ENCODE measurements at places on chromosomes 5 and 9.

DNA sequence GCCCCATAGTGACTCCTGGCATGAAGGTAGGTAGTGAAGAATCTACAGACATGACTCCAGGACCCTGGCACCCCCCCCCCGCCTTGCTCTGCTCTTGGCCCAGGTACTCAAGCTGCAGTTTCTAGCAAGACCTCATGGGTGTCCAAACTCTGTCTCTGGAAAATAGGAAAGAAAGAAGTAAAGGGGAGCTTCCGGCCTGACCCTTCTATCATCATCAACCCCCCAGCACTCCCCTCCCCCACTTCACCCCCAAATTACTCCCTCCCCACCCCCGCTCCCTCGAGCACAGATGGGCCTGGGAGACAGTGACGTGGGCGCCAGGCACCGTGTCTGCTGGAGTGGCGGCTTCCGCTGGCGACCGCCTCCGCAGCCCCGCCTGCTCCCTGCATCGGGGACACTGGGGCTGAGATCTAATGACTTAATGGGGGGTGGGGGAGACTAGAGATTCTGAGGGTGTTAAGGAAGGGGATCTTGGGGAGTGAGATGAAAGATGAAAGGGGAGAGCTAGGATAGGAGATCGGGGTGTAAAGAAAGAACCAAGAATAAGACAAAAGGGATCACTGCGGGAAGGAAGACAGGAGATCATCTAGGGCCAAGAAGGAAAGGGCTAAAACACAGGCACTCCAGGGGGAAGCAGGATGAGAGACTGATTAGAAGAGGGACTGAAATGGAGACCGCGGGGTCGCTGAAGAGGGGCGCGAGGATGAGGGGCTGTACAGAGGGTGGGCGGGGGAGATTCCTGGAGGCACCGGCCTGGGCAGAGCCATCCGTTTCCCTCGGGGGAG is 1.1 kb upstream of the DNAJB5 start:
- no peak for DNase-seq

DNA sequence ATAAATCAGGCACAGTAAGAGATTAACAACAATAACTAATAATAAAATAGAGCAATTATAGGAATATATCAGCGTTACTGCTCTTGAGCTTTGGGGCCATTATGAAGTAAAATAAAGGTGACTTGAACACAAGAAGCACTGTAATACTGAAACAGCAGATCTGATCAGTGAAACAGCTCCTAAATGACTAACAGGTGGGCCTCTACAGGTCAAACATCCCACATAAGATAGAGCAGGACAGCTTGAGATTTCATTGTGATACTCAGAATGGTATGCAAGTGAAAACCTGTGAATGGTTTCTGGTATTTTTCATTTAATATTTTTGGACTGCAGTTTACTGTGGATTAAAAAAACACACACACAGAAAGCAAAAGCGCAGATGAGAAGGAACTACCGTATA is 24.0 kb upstream of the MAP3K1 start:
- no peak for DNase-seq

GRCh38 chr9:104879555-104880309 is 48.2 kb downstream of the ABCA1 start:
- no peak for DNase-seq

DNA sequence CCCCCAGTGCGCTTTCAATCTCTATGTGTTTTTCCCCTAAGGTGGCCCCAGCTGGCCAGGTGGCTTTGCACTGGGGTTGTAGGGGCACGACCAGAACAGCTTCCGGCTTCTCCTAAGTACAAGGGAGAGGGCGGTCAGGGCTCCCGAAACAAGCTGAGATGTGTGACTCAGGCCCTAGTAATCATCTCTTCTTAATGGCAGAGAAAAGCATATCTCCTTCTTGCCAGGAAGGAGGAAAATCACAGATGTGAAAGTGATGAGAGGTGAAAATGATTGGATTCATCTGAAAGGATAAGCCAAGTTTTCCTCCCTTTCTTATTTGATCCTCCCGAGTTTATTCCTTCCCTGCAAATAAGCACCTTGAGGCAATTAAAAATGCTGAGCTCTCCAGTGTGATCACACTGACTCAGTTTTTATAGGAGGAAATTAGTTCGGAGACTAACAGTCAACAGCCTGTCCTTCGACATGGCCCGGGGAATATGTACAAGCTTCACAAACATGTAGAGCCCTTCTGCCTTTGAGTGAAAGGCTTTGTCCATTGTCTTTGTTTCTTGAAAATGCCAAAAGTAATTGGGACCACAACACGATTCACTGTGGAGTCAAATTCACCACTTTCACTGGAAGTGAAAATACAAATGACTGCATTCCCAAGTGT is 514.8 kb downstream of the PSAT1 start:
- DNase-seq = no peak

Measured in kidney glomerular epithelial cell (primary cell).